CD4-positive, alpha-beta T cell treated with Interleukin-21 for 1 hour (primary cell): ENCODE measurements at places on chromosomes 16 and 17.
A peak's percentile ranks its signal among the peaks of the same experiment; 100 is the strongest.

- DNase-seq: no peak
Measured at GRCh38 chr17:71067669-71068407, 898.5 kb downstream of the KCNJ2 start.

- no peak for DNase-seq
Measured at GRCh38 chr16:55392701-55393100, 68.7 kb downstream of the IRX6 start.

DNA sequence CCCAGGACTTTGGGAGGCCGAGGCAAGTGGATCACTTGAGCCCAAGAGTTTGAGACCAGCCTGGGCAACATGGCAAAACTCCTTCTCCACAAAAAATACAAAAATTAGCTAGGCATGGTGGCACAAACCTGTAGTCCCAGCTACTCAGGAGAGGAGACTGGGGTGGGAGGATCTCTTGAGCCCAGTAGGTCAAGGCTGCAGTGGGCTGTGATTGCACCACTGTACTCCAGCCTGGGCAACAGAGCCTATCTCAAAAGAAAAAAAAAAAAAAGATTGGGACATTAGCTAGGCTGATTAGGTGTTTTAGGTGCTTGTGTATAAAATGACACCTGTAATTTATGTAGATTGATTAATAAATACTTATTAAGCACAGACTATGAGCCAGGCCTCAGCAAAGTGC is 10.1 kb downstream of the GFOD2 start:
- no peak for DNase-seq

DNA sequence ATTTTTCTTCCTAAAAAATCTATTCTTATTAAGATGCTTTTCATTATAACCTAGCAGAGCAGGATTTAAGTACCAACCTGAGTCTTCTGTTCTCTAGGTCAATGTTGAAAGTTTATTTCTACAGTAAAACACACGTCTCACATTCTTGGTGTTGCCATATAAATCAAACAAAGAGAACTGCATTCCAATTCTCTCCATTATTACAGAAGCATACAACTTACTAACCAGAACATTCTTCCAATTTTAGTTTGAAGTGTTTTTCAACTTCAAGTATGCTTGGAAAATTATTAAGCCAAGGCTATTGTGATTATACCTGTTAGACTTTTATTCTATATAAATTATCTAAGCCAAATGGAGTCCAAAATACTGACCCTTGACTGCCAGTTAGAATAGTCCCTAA is 110.4 kb upstream of the PMFBP1 start:
- DNase-seq: no peak

DNA sequence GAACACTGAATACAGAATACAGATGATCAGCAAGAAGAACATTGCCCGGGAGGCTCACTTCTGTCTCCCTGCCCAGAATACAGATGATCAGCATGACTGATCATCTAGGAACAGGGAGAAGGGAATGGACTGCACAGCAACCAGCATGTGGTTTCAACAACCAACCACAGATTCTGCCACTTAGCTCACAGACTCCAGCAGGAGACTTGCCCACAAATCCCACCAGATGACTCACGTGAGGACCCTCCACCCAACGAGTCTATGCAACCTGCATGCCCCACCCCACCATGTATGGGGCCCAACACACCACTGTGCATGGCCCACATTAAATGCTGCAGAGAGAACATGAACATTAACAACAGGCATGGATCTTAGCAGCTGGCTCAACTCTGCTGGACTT is 36.1 kb upstream of the ALOX12 start:
- no peak for DNase-seq

DNA sequence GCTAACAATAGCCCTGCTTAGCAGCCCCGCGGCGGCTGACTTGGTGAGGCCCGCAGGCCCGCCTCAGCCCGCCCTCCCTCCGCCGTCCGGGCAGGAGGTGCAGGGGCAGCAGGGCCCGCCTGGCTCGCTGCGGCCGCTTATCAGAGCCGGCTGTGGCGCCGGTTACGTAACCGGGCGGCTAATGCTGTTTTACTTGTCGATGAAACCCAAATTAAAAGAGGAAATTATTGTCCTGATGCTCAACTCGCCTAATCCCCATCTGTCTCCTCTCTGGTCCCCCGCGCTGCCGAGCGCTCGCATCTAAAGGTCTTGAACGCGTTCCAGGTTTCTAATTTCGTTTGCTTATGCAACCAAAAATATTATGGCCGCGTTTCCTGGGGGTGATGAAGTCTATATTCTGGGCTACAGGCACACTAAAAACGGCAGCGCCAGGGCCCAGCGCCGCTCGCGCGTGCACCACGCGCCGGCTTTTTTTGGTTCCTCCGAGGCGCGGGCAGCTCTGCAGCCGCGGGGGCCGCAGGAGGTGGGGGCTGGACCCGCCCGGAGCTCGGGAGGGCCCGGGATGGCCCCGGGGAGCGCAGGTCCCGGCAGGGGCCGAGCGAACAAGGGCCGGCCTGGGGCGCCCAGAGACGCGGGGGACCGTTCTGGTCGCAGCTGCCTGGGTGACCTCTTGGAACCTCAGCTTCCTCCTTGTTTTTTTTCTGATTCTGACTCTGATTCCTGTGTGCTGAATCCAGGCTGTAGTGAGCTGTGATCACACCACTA is 65.2 kb upstream of the TOB1 start:
- DNase-seq: peak; percentile 58

DNA sequence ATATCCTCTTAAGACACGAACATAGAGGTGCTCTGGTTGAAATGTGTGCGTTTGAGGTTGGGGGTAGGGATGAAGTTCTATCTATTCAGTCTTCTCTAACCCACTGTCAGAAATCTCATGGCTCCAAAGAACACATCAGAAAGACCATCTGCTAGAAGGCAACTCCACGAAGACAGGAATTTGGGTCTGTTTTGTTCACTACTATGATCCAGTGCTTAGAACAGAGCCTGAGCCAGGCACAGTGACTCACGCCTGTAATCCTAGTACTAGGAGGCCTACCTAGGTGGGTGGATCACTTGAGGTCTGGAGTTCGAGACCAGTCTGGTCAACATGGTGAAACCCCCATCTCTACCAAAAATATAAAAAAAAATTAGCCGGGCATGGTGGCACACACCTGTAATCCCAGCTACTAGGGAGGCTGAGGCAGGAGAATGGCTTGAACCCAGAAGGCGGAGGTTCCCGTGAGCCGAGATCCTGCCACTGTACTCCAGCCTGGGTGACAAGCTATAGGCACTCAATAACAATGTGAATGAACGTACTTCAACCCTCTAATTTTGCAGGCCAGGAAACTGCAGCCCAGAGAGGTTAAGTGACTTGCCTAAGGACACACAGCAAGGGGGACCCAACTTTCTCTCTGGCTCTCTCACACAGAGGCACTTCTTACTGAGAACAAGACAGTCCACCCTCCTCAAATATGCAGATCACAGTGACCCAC is 2.3 kb downstream of the CASKIN2 start:
- DNase-seq: no peak
